Germinal center (tissue), 1 donor: ENCODE measurements at places on chromosomes 2 and 18.

GRCh38 chr2:160389875-160390274 lies 103.7 kb downstream of the RBMS1 start:
- no peak for DNase-seq

GRCh38 chr2:167966937-167967913 lies 280.2 kb downstream of the STK39 start:
- DNase-seq = no peak

GRCh38 chr2:233447506-233448219 lies 93.4 kb downstream of the DGKD start:
- no peak for DNase-seq

- DNase-seq = no peak
These were observed 168.5 kb upstream of the KLF7 start for GRCh38 chr2:207334301-207334623.

DNA sequence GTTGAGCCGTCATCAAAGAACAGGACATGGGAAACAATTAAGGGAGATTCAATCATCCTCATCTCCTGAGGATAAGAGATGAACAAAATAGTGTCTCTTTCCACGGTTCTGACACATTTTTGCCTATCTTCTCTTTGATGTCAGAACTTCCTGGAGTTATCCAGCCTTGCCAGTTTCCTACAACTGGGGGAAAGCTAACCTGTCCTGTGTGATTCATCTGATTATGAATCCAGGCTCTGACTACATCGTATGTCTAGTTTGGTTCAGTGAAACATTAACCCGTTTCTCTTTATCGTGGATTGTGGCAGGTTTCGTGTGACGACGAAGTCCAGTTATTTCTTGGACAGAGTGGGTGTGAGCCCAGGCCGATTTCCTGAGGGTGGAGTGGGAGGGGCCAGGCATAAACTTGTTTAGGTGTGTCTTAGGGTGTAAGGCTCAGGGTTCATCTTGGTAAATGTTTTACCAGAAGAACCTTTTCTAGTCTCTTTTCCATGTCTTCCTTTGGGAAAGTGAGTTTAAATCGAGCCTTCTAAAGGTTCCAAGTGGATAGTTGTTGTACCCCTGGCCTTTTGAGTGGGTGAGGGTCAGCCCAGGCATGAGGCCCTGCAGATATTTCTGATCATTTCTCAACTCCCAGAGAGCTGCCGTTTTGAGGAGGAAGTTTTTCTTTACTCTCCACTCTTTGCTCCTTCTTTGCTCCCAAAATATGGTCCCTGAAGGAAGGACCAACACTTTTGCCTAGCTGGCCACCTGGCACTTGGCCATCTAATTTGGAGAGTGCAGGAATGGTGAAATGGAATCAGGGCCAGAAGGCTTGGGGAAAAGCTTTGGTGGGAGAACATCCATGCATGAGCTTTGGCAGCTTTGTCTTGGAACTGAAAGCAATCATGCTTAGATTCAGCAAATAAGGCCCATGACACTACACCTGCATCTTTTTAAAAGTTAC lies 50.4 kb upstream of the FZD5 start:
- DNase-seq = no peak

GRCh38 chr2:118232796-118233195 lies 144.5 kb downstream of the INSIG2 start:
- no peak for DNase-seq

DNA sequence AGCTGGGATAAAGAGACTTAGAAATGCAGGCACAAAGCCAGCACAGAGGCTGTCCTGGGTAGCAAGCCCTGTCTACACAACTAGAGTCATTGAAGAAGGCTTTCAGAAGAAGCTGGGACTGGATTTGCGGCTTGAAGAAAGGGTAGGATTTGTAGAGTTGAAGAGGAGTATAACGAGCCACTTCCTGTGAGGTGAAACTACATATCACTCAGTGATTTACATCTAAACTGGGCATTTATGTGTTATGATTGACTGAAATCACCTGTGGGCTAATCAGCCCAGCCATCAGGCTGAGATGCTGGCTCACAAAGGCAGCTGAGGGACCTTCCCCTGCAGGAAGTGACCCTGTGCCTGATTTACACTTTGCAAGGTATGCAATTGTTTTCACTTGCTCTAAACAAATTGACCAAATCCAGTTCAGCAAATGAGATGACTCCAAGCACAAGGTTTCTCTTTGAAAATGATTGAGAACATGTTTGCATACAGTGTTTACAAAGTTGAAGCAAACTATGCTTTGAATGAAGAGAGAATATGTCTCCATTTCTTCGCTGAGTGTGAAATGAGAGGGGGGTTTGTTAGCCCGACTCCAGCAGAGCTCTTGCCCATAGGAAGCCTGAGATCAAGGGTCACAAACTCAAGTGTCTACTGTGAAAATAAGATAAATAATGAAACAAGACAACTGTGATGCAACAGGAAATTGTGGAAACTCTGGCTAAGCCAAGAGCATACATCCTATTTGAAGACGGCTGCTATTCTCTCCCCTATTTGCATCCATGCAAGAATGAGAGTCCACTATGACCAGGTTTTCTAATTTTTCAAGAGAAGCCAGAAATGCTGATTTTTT lies 69.3 kb upstream of the HK2 start:
- no peak for DNase-seq

DNA sequence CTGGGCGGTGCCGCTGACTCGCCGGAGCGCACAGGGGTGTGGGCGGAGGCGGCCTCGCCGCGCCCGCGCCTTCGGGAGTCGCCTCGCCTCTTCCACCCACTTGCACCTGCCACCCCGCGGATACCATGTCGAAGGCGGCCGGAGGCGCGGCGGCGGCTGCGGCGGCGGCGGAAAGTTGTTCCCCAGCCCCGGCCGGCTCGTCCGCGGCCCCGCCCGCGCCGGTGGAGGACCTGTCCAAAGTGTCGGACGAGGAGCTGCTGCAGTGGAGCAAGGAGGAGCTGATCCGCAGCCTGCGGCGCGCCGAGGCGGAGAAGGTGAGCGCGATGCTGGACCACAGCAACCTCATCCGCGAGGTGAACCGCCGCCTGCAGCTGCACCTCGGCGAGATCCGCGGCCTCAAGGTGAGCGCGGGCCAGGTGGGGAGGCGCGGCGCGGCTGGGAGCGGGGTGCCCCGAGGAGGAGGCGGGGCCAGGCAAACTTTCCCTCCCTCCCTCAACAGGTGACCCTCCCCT lies 766 bp downstream of the CCDC85A start:
- DNase-seq = peak; percentile 12
